ENCODE measurements at places on chromosomes 16 and 17.
A peak's percentile ranks its signal among the peaks of the same experiment; 100 is the strongest.

DNA sequence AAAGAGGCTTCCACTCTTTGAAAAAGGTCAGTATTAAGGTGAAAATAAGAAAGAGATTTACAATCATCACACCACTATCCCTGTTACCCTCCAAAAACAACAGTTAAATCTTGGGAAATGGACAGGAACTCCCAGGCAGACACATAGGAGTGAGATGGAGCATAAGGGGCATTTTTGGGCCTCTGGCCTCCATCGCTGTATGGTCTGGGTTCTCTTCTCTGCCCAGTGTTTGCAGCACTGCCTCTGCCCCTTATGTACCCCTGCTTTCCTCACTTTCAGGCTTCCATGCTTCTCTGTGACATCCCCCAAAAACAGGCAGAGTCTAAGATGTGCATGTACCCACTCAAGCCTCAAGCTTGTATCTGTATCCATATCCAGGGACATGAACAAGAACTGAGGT is 630 bp upstream of the HOXB2 start:
- peak; percentile 21 for DNase-seq

DNA sequence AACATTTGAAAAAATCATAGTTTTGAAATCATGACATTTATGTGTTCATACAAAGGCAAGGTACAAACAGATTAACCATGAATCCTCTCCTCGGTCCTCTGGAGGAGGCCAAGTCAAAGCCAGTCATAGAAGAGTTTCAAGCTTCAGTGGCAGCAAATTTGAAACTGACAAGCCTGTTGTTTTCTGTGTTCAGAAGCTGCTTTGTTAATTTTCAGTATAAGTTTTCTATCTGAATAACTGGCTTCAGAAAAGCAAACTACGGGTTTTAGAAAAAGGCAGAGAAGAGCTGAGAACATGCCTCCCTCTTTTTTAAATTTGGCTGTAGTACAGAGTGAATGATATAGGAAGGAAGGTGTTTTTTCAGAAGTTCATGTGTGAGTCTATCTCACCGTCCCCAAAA is 79.6 kb upstream of the CLEC18B start:
- DNase-seq = no peak

GRCh38 chr17:58560511-58560910 is 46.1 kb upstream of the MTMR4 start:
- DNase-seq = no peak

GRCh38 chr17:4146641-4147040 is 3.6 kb downstream of the CYB5D2 start:
- no peak for DNase-seq
